Neural crest cell (in vitro differentiated cells): ENCODE measurements at places on chromosomes 6 and 20. TPM values are rescaled to one million over a fixed set of nuclear protein-coding genes. Genes with fewer than 3 reads are reported as not detected.

The BPIFB3 gene
- not detected in 2 replicates for total RNA-seq

The IP6K3 gene
- 0.72 and 0.89 TPM in 2 replicates for total RNA-seq

DNA sequence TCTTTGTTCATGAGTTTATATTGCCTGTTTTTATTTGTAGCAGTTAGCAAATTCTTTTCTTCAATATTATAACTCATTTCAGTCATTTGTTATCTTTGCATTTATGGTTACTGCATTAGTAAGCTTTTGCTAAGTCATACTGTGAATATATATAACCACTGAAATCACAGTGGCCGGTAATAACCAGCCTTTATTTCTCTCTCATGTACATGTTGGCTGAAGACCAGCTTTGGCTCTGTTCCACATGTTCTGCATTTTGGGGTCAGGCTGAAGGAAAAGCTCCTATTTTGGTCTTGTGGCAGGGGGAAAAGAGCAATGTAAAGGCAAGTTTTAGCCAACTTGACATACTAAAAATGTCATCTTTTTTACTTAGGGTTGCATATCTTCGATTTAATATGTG lies 276.3 kb downstream of the BCKDHB start:
- DNase-seq = no peak

- no peak for DNase-seq
Observed at GRCh38 chr6:163998496-163998895, 584.0 kb downstream of the QKI start.

The HSPA12B gene
- 1.1 and 1.3 TPM in 2 replicates for total RNA-seq
